CD8-positive, alpha-beta T cell (primary cell): ENCODE measurements at places on chromosomes 2 and 18.

GRCh38 chr2:198657512-198658121 lies 800.1 kb downstream of the SATB2 start:
- no peak for DNase-seq

- no peak for DNase-seq
These were observed 99.6 kb upstream of the DDX18 start for GRCh38 chr2:117714745-117715417.

DNA sequence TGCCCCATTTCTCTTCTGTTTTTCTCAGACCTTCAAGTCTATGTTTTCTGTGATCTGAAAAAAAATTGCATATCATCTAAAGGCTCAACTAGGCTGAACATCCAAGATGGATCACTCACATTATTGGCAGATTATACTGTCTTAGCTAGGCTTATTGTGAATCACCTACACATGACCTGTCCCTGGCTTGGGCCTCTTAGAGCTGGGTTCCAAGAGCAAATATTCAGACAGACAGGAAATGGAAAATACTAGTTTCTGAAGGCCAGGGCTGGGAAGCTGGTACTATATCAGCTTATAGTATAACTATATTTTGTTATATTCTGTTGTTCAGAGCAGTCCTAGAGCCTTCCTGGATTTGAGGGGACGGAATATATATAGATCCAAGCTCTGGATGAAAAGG lies 90.3 kb downstream of the PIK3C3 start:
- DNase-seq = no peak

- DNase-seq = no peak
These were observed 148.5 kb downstream of the FMNL2 start for GRCh38 chr2:152483276-152484063.
